ENCODE measurements at places on chromosomes 6 and 20. TPM values are rescaled to one million over a fixed set of nuclear protein-coding genes. Genes with fewer than 3 reads are reported as not detected.

Gene ANGPT4
- not detected for total RNA-seq

Gene VWA7
- 0.36 TPM for total RNA-seq

Gene TRAPPC3L
- total RNA-seq, result not detected

Gene PDE10A
- total RNA-seq, result 6.1 TPM

Gene IPCEF1
- 1.3 TPM for total RNA-seq

Gene GUCA1A
- total RNA-seq, result not detected

Gene SH3BGRL2
- total RNA-seq, result 6.6 TPM

Gene NT5E
- 67.2 TPM for total RNA-seq

Gene BMP7
- not detected for total RNA-seq

Gene HLA-DPA1
- 0.18 TPM for total RNA-seq

Gene HDGFL1
- not detected for total RNA-seq

Gene C20orf202
- 0.09 TPM for total RNA-seq

Gene LCA5
- 12.1 TPM for total RNA-seq

Gene MOCS1
- 8.4 TPM for total RNA-seq

Gene CD83
- 2.9 TPM for total RNA-seq

Gene CFB
- total RNA-seq, result 32.9 TPM

Gene WFDC12
- not detected for total RNA-seq

Gene RNF144B
- 1.2 TPM for total RNA-seq

Gene AURKA
- 29.1 TPM for total RNA-seq

Gene RAD21L1
- not detected for total RNA-seq

Gene GSTA3
- total RNA-seq, result not detected

Gene CRYBG1
- total RNA-seq, result 19.3 TPM

Gene HCRTR2
- total RNA-seq, result not detected

Gene RIN2
- total RNA-seq, result 36.6 TPM

Gene AMD1
- total RNA-seq, result 61.1 TPM

Gene HLA-DOB
- not detected for total RNA-seq

Gene LHFPL5
- not detected for total RNA-seq

Gene RRAGD
- 1.4 TPM for total RNA-seq

Gene CDH26
- not detected for total RNA-seq

Gene CEP57L1
- 27.1 TPM for total RNA-seq

Gene CCR6
- not detected for total RNA-seq

Gene MYLK4
- total RNA-seq, result 0.98 TPM

Gene WASF1
- total RNA-seq, result 11.7 TPM

Gene MPIG6B
- not detected for total RNA-seq

Gene MDFI
- total RNA-seq, result not detected

Gene FOXQ1
- total RNA-seq, result 1.3 TPM

Gene UTRN
- total RNA-seq, result 281 TPM

Gene TRIM40
- total RNA-seq, result not detected

Gene DST
- total RNA-seq, result 505 TPM

Gene FKBP1C
- total RNA-seq, result 0.33 TPM

Gene FLOT1
- total RNA-seq, result 109 TPM

Gene PAX1
- not detected for total RNA-seq

Gene ZSCAN12
- 6.5 TPM for total RNA-seq

Gene MYB
- 0.54 TPM for total RNA-seq

Gene CALHM4
- total RNA-seq, result not detected

Gene JPH2
- under 0.01 TPM for total RNA-seq

Gene TRIM15
- total RNA-seq, result not detected

Gene BANF2
- total RNA-seq, result not detected

Gene SSTR4
- not detected for total RNA-seq

Gene OVOL2
- not detected for total RNA-seq

Gene GJA1
- total RNA-seq, result 251 TPM

Gene GATA5
- not detected for total RNA-seq

Gene COL10A1
- total RNA-seq, result not detected

Gene NR2E1
- total RNA-seq, result not detected
